ENCODE measurements at places on chromosomes 16 and 17. TPM values are rescaled to one million over a fixed set of nuclear protein-coding genes. Genes with fewer than 3 reads are reported as not detected.

Gene MPO
- 0.23 TPM for total RNA-seq

- no peak for DNase-seq
Measured at GRCh38 chr17:4719684-4720221, 9.3 kb downstream of the ARRB2 start.

GRCh38 chr17:28738680-28739384 is 5.0 kb upstream of the TRAF4 start:
- no peak for DNase-seq

Gene ANKRD13B
- total RNA-seq, result 10.8 TPM

GRCh38 chr17:45784741-45785479 is 790 bp downstream of the CRHR1 start:
- DNase-seq, result no peak

DNA sequence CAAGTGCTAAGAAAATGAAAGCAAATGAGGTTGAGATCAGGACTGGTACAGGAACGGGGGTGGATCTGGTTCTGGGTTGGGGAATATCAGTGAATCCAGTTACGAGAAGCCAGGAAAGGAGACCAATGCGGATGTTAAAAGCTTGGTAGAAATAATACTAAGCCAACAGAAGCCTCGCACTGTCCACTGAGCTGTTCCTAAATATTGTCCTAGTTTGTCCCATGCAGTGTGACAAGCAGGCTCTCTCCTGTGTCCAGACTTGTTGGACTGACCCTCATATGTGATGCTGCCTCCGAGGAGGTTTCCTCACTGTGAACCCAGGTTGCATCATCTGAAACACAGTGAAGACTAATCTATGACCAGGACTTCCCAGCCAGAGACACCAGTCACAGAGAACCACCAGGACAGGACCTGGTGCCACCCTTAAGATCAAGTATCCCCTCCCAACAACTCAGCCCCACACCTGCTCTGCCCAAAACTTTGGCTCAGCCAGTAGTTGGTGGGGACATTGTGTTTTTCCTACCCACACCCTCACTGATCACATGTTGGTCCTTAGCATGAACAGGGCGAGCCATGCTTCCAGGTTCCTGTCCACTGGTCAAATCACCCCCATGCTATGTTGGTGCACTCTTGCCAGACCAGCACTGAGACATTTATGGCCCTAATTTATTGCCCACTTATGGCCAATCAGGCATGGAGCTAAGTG is 32.7 kb upstream of the SCNN1B start:
- no peak for DNase-seq

DNA sequence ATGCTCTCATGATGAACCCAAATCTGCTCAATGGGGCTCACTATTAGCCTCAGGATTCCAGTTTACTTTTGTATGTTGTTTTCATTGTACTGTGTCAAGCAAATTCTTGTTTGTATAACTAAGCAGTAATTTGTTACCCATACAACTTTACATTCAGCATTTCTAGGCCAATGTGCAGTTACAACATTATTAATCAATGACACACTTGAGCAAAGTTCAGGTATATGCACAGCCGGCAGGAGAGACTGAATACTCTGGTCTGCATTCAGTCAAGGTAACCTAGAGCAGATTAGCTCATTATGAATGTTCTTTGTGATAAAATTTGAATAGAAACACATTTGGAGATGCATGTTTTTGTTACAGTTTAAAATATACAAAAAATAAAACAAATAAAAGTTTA is 2.2 kb upstream of the MYO1D start:
- no peak for DNase-seq

Gene DCTPP1
- total RNA-seq, result 21.7 TPM

DNA sequence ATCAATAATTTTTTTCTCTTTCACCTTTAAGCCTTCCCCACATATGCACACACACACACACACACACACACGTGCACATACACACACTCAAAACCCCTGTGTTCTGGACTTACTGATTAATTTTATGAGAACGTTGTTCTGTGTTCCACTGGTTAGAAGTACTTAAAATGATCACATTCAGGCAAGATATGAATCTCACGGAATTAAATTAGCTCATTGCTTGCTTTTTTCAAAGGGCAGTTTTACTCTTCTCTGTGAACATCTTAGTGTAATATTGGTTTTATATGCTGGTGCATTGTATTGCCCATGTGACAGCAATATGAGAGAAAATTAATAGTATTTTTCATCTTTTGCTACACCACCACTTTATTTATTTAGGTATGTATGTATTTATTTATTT is 377.3 kb upstream of the RBFOX1 start:
- no peak for DNase-seq

DNA sequence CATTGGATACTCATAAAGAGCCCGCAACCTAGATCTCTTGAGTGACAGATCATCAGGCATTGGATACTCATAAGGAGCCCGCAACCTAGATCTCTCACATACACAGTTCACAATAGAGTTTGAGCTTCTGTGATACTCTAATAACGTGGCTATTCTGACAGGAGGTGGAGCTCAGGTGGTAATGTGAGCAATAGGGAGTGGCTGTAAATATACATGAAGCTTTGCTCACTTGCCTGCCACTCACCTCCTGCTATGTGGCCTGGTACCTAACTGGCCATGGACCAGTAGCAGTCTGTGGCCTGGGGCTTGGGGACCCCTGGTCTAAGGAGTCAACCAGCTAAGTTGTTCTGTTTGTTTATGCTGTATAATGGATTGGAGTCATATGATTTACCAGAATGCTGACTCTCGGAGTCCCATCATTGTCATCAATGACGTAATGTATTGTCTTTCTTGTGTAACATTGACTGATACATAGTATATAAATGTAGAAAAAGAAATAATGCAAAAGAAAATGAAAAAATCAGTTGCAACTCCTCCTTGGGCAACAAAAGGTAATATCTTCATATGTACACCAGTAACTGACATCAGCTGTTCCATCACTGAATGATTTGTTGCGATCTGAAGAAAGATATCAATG is 17.5 kb downstream of the ABCA9 start:
- DNase-seq, result no peak

Gene GAS2L2
- 0.42 TPM for total RNA-seq

DNA sequence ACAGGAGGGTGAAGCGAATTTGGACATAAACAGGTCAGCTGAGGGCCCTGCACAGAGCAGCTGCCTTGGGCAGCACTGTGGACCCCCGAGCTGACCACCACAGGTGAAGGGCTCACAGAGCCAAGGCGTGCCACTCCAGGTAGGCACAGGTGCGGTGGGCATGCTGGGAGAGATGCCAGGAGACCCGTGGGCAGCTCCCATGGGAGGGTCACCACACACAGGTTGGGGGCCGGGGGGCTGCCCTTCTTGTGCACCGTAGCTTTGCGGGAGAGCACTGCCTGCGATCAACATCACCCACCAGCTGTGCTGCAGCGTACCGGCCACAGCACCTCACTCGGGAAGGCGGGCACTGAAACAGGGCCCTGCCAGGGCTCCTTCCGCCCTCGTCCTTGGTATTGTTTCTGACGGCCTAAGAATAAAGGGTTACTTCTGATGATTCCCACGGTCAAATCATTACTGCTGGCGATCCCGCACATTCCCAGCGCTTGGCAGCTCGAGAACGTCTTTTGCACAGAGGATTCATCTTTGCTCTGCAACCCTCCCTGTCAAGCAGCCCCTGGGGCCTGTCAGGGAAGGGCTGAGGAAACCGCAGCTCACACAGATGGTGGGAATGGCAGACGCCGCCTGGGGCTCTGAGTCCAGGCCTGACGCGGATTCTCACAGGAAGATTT is 181.7 kb downstream of the BANP start:
- no peak for DNase-seq

Gene EVI2B
- total RNA-seq, result 4.3 TPM

Gene SLC9A5
- 0.13 TPM for total RNA-seq

Gene ACSM2A
- 1.3 TPM for total RNA-seq

DNA sequence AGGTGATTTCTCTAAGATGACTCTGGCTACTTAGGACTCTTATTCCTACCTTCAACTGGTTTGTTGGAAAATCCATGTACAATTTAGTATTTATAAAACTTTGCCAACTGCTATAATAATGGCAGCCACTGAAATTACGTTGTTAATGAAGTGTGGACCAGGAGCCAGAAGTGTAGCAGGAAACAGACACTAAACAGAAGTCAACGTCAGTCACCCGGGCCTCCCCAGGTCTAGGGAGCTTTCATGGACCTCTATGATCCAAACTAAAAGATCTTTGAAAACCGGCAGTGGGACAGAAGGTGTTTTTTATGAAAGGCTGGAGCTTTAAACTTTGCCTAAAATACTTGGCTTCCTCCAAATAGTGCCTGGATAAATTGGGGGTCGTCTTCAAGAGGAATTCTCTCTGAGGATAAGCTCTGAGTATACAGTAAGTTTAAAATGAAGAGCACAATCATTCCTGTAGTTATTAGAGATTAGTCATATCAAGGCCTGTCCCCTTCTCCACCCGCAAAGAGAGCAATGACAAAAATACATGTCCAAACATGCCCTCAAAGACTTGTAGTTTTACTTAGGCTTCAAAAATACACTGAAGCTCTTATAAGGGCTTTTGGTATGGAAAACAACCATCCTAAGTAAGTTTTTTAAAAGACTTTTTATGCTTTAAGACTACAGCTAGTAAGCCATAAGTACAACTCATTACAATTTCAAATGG is 34.6 kb downstream of the DCUN1D3 start:
- no peak for DNase-seq

- DNase-seq, result no peak
Measured at GRCh38 chr16:12341423-12341822, 364.9 kb downstream of the SNX29 start.

DNA sequence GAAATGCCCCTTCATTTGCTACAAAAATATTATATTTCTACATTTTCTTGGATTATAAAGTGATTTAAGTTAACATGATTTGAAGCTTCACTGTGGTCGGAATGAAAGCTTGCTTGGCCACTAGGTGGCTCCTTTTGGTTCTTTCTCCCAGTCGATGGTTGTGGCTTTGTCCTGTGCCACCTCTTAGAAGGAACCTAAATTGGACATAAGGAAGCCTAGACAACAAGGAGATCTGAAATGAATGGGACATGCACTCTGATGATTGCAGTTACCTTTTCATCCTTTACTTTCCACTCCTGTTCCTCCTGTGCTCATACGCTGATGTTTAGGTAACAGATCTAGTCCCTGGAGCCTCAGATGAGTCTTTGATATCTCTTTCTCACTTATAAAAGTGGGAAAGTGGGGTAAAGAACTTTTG is 39.2 kb downstream of the FTO start:
- DNase-seq, result no peak

- no peak for DNase-seq
Measured at GRCh38 chr17:19554393-19554792, 20.7 kb downstream of the SLC47A1 start.

DNA sequence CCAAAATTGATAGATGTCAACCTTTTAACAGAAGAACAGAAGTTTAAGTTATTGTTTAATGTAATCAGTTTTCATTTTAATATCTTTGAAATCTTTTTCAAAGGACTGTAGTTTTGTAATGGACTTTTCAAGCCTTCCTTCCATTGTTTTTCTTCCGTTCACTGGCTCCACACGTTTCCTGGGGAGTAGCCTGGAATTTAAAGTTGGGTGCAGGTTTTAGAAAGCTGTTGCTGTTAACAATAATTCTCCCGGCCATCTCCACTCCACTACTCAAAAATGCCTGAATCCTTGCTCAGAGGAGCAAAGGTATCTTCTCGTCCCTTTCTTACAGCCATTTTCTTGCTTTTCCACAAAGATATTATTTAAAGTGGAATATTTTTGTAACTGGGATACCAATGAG is 4.7 kb upstream of the COQ7 start:
- DNase-seq, result no peak

Gene NEUROD2
- not detected for total RNA-seq
